ENCODE measurements at places on chromosomes 13 and 19. TPM values are rescaled to one million over a fixed set of nuclear protein-coding genes. Genes with fewer than 3 reads are reported as not detected.

The TNPO2 gene
- total RNA-seq, result 42.6 TPM

The CDK8 gene
- 9.9 TPM for total RNA-seq

The ERICH6B gene
- total RNA-seq, result not detected

The RASL11A gene
- 20.7 TPM for total RNA-seq

The OR7D2 gene
- total RNA-seq, result not detected

The FRY gene
- total RNA-seq, result 33.8 TPM

The IGFL2 gene
- not detected for total RNA-seq

The GJB2 gene
- not detected for total RNA-seq

The ZNF709 gene
- total RNA-seq, result 2.6 TPM

The TMEM145 gene
- total RNA-seq, result not detected

The KLK2 gene
- not detected for total RNA-seq

The RAD23A gene
- 52.2 TPM for total RNA-seq

The PROZ gene
- not detected for total RNA-seq

The PCDH20 gene
- 0.34 TPM for total RNA-seq

The SYT3 gene
- total RNA-seq, result not detected

The SLC7A10 gene
- total RNA-seq, result 130 TPM

The OR7A5 gene
- total RNA-seq, result not detected

The B3GNT8 gene
- total RNA-seq, result 12.6 TPM

The ZNF223 gene
- 5.2 TPM for total RNA-seq

The ZBTB45 gene
- 10.2 TPM for total RNA-seq

The RPL18 gene
- total RNA-seq, result 998 TPM

The CNFN gene
- total RNA-seq, result 3.4 TPM

The ZFP28 gene
- 8.1 TPM for total RNA-seq

The ADAT3 gene
- 0.88 TPM for total RNA-seq

The ERICH4 gene
- total RNA-seq, result not detected

The CEACAM5 gene
- total RNA-seq, result 0.17 TPM

The CPB2 gene
- not detected for total RNA-seq

The CYP2A6 gene
- not detected for total RNA-seq

The PLK5 gene
- total RNA-seq, result not detected

The MYBPC2 gene
- not detected for total RNA-seq

The ICAM4 gene
- total RNA-seq, result not detected

The ATCAY gene
- not detected for total RNA-seq

The GPALPP1 gene
- 23.1 TPM for total RNA-seq

The TTYH1 gene
- 0.19 TPM for total RNA-seq

The ZNF541 gene
- total RNA-seq, result not detected

The PRX gene
- total RNA-seq, result 3.1 TPM

The PPFIA3 gene
- 5.7 TPM for total RNA-seq

The FCER2 gene
- 0.68 TPM for total RNA-seq

The B3GNT3 gene
- total RNA-seq, result not detected

The FAM124A gene
- total RNA-seq, result 8.1 TPM

The URAD gene
- total RNA-seq, result 1.7 TPM

The PRTN3 gene
- not detected for total RNA-seq

The APOC1 gene
- total RNA-seq, result 112 TPM

The VAV1 gene
- 10.8 TPM for total RNA-seq

The IGLON5 gene
- total RNA-seq, result not detected

The KLK7 gene
- total RNA-seq, result not detected

The ZNF491 gene
- total RNA-seq, result 2.2 TPM

The FREM2 gene
- under 0.01 TPM for total RNA-seq

The ZNF888 gene
- 4.8 TPM for total RNA-seq

The SLC10A2 gene
- total RNA-seq, result not detected

The AXL gene
- 72.6 TPM for total RNA-seq

The TUBA3C gene
- total RNA-seq, result not detected

The CEACAM6 gene
- not detected for total RNA-seq

The DHRS12 gene
- total RNA-seq, result 33.2 TPM

The ZFP14 gene
- total RNA-seq, result 7.3 TPM

The MARCHF2 gene
- total RNA-seq, result 107 TPM

The C19orf81 gene
- total RNA-seq, result not detected
